T-cell (primary cell): ENCODE measurements at places on chromosomes 12 and 14. TPM values are rescaled to one million over a fixed set of nuclear protein-coding genes. Genes with fewer than 3 reads are reported as not detected.

DNA sequence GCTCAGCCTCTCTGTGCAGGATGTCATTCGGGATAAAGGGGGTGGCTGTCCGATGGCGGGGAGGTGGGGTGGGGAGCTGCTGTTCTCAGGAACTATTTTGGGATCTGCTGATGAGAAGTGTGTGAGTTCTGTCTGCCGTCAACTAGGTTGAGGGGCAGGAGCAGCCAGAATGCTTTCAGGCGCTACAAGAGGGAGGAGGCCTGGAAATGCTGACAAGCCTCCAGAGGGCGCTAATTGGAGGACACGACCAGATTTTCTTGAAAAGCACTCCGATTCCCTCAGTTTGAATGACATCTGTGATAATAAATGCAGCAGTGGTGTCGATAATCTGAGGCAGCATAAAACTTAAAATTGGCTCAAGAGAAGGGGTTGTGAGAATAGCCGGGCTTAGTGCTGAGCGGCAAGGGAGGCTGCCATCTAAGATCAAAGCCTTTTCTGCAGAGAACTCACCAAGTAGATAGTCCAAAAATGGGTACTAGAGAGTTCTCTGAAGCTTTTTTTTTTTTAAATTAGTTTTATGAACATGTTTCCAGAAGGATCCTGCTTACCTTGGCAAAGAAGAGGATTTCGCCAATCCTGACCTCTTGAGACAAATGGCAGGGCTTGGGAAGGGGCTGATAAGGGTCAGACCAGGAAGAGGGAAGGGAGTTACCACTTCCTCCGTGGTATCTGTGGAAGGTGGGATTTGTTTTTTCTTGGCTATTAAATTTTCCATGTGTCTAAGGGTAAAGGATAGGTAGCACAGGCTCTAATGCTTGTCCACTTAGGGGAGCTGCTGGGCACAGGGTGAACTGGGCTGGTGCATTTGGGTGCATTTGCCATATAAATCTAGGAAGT is 94.4 kb downstream of the CRACR2A start:
- H3K27me3 ChIP-seq = no peaks in the 10 kb centered on the region
- no peak overlapping the region for H3K4me3 ChIP-seq

- no peak overlapping the region for H3K4me3 ChIP-seq
- H3K27ac ChIP-seq = no peak overlapping the region
- no peak for DNase-seq
- H3K27me3 ChIP-seq = no peaks in the 10 kb centered on the region
- H3K4me1 ChIP-seq = no peaks in the 10 kb centered on the region
These were observed 59.4 kb downstream of the TSPAN11 start for GRCh38 chr12:30985814-30986452.

DNA sequence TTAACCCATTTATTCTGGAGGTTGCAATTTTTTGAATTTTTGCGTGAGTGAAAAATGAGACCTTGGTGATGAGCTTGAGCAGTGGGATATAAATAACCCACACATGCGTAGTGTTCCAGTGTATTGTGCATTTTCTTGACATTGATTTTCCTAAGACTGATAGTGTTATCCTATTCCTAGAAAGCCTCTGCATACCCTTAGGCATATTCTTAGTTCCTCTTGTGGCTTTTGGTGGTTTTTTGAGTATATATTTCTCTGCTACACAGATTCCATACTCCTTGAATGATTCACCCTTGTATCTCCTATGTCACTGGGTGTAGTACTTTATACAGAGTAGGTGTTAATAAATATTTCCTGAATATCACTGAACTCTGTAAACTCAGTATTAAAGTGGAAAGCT is 363.4 kb upstream of the PDE3A start:
- no peaks in the 10 kb centered on the region for H3K4me1 ChIP-seq
- H3K27me3 ChIP-seq = no peaks in the 10 kb centered on the region
- no peak for DNase-seq
- no peak overlapping the region for H3K4me3 ChIP-seq
- no peaks in the 10 kb centered on the region for H3K36me3 ChIP-seq
- no peak overlapping the region for H3K27ac ChIP-seq

DNA sequence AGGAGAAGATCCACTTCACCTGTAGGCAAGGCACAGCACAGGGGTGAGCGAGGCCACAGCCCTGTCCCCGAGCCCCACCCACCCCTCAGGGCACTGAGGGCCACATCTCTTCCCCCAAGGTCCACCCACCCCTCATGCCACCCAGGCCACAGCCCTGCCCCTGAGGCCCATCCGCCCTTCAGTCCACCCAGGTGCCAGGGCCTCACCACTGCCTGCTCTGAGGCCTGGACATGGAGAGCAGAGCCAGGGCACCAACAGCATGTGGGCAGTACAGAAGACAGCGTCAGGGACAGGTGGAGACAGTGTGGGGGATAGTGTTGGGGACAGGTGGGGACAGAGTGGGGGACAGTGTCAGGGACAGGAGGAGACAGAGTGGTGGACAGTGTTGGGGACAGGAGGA is 138.3 kb downstream of the TMEM121 start:
- DNase-seq = no peak
- H3K27ac ChIP-seq = no peak overlapping the region
- H3K4me3 ChIP-seq = no peak overlapping the region
- no peaks in the 10 kb centered on the region for H3K36me3 ChIP-seq

GRCh38 chr14:85531141-85531586 is 1.2 kb downstream of the FLRT2 start:
- no peak for DNase-seq
- no peaks in the 10 kb centered on the region for H3K36me3 ChIP-seq
- H3K4me1 ChIP-seq = no peaks in the 10 kb centered on the region
- no peak overlapping the region for H3K27ac ChIP-seq
- peaks cover 50% of the 10 kb centered on the region for H3K27me3 ChIP-seq

GRCh38 chr12:69470189-69471075 is at the start of gene FRS2:
Gene FRS2, plus strand, starts transcription at chr12:69470388. Its CDS starts 98,643 bp downstream, at chr12:69569031.
- H3K4me3 ChIP-seq = peak within 1 kb of the TSS; percentile 81
- peak within 1 kb of the TSS; percentile 70 for H3K27ac ChIP-seq
- DNase-seq = peak; percentile 70
- H3K4me1 ChIP-seq = peaks cover 25% of the 10 kb centered on the region

GRCh38 chr14:38850664-38851063 is 252.4 kb downstream of the SEC23A start:
- no peaks in the 10 kb centered on the region for H3K36me3 ChIP-seq
- H3K4me3 ChIP-seq = no peak overlapping the region
- no peak for DNase-seq

RD3L gene
- not detected for total RNA-seq

EPYC gene
- not detected for total RNA-seq

BRAP gene
- 20.6 TPM for total RNA-seq
